Stimulated activated CD4-positive, alpha-beta T cell treated with anti-CD3 and anti-CD28 coated beads, Interleukin-2, amount 100 ng/mL, for 24 hours (primary cell): ENCODE measurements at places on chromosomes 11 and 22.

DNA sequence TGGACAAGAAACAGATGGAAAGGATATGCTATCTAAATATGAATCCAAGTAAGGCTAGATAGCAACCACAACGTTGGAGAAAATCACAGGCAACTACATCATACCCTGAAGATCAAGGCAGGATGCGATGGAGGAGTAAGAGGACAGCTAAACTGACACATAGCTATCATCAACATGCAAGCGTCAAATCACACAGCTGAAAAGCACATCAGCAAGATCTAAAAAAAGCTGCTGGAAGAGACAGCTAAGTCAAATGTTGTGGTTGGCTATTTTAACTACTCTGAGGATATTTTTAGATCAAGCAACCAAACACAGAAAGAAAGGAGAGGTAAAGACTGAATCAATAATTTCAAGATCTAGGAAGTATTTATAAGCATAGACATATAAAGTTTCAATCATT lies 466.9 kb downstream of the BRD1 start:
- no peak for DNase-seq

GRCh38 chr11:129021295-129021694 lies 78.6 kb upstream of the TP53AIP1 start:
- no peak for DNase-seq

GRCh38 chr11:64150481-64151239 lies 15.3 kb downstream of the MACROD1 start:
- no peak for DNase-seq

DNA sequence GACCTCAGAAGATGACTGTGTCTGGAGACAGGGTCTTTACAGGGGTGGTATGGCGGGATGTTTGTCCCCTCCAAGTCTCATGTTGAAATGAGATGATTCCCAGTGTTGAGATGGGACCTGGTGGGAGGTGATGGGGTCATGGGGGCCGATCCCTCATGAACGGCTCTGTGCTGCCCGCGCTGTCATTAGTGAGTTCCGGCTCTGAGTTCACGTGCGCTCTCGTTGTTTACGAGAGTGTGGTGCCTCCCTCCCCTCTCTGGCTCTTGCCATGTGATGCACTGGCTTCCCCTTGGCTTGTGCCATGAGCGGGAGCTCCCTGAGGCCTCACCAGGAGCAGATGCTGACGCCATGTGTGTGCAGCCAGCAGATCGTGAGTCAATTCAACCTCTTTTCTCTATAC lies 830.8 kb downstream of the TBC1D22A start:
- no peak for DNase-seq

DNA sequence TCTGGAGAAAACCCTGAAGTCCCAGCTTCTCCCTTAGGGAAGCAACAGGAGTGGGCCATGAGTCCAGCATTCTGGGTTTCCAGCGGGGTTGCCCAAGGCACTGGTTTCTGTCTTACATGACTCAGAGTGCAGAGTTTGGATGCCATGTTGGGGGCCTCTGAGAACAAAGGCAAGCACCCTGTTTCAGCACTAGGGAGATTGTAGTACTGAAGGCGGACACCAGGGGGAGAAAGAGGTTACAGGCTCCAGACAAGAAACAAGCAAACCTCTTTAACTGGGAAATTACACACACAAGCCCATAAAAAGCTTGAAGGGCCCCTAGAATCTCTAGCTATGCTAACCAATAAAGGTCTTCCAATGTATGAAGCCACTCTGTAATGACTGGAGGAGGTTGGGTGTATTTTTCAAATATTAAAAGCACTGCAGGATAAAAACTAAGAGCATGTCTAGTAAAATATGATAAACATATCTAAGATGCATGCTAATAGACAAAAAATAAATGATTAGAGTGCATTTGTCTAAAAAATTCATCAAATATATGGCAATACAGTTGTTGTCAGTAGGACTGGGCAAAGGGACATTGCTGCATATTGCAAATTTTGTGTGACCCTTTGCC lies 7.1 kb downstream of the MS4A6E start:
- peak; percentile 75 for DNase-seq

- no peak for DNase-seq
Measured at GRCh38 chr11:78851878-78852586, 277.4 kb upstream of the NARS2 start.

- no peak for DNase-seq
Measured at GRCh38 chr22:26281941-26282340, 112.7 kb downstream of the SEZ6L start.
